ENCODE measurements at places on chromosomes 4 and X.

GRCh38 chr4:54165438-54165837, 63.7 kb upstream of the PDGFRA start:
- DNase-seq, result peak; percentile 95

DNA sequence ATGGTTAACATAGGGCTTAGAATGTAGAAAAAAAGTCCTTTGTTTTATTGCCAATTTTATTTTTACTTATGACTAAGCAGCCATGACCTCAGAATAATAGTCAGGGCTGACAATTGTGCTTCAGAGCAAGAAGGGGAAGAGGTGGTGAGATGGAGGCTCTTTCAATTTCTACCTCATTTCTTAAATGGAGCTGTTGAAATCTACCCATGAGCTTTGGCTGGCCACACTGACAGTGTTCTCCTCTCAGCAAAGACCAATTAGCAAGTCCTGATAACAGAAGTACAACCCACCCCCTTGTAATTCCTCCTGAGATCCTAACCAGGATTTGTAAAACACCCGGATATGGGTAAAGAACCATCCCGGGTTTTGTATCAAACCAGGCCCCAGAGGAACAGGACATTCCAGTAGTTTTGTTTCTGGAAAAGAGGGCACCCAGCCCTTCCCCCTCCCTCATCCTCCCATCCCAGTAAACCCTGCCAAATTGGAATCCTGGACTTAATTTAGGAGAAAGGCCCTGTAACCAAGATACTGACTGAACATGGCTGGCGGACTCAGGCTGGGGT, at the start of gene HEPH:
HEPH (plus strand) TSS at position 399 of the 563 bp plus-strand sequence. CDS start 6,324 bp downstream, outside the sequence.
- DNase-seq, result no peak

GRCh38 chrX:147884958-147885357, 26.8 kb upstream of the FMR1 start:
- no peak for DNase-seq

DNA sequence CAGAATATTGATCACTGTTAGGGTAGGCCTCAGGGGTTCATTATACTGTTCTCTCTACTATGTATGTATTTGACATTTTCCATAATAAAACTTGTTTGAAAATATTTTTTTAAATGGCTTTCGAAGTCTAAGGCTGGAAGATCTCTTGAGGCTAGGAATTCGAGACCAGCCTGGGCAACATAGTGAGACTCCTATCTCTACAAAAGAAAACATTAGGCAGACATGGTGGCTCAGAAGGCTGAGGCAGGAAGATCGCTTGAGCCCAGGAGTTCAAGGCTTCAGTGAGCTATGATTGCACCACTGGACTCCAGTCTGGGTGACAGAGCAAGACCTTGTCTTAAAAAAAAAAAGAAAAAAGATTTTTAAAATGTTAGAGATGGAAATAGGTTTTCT, 15.5 kb upstream of the TBC1D14 start:
- no peak for DNase-seq

DNA sequence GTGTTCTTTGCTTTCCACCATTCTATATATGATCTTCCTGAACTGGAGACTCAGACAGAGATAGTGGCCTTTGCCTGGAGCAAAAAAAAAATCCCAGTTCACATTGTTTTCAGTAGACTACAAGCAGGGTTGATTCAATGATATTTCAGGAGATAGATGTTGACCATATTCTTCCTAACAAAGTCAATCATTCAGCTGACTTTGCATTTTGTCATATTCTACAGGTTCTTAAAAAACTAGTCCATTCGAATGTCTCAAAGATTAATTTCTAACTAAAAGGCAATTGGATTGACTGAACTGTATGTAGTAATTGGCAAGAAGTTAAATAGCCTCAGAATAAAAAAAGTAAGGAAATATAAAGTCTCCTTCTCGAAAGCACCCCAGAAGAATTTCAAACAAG, 479.5 kb downstream of the NKX6-1 start:
- no peak for DNase-seq

GRCh38 chr4:67087897-67088296, 457.4 kb downstream of the CENPC start:
- DNase-seq, result no peak

GRCh38 chrX:51824061-51824460, 69.4 kb upstream of the MAGED1 start:
- DNase-seq, result no peak

DNA sequence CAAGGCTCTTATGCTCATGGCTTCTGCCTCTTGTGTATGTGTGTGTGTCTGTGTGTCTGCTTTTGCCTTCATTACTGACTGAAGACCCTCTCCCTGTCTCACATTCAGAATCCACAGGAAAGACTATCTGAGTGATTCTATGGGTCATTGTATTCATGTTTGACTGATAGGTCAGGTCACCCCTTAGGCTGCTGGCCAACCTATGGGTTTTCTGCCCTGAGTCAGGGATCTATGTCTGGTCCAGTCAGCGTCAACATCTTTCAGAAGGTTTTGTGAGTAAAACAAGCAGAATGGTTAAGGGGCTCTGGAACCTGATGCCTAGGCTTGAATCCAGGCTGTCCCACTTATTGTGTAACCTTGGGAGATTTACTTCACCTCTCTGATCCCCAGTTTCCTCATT, 30.5 kb downstream of the NHSL2 start:
- no peak for DNase-seq

GRCh38 chrX:117771384-117771783, 345.2 kb downstream of the KLHL13 start:
- no peak for DNase-seq

DNA sequence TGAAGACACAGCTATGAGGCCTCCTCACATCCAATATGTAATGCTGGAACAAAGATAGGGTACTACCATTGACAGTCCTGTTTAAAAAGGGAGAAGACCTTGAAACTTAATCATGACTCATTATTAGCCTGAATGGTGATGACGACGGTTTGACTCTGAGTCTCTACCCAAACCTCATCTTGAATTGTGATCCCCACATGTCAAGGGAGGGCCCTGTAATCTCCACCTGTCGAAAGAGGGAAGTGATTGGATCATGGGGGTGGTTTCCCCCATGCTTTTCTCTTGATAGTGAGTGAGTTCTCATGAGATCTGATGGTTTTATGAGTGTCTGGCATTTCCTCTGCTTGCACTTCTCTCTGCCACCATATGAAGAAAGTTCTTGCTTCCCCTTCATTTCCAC, 395.3 kb upstream of the CPEB2 start:
- peak; percentile 9 for DNase-seq

GRCh38 chrX:152878976-152879755, 18.7 kb upstream of the ZNF185 start:
- DNase-seq, result no peak

GRCh38 chrX:70141373-70141772, 8.1 kb downstream of the IGBP1 start:
- no peak for DNase-seq

DNA sequence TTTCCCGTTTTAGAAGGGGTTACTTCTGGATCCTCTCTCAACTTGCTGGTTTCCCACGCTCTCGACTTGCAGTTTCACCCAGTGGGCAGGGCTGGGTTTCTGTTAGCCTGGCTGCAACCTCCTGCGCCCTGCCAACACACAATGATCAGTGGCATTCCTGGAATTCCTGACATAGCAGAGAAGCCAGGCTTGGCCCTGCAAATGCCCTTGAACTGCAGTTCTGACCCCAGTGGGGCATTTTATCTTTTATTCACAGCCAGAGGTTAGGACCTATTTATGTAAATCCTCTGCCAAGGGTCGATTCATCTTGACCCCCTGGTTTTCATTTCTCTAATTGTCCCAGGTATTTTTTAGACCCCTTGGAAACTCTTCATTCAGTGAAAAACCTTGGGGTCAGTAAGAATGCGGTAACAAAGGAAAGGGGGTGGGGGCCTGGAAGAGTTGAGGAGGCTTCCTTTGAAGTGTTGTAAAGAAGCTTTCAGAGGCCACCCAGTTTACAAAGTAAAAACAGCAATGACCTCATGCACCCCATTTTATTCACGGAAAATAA, 217.6 kb downstream of the ZNF674 start:
- peak; percentile 75 for DNase-seq

DNA sequence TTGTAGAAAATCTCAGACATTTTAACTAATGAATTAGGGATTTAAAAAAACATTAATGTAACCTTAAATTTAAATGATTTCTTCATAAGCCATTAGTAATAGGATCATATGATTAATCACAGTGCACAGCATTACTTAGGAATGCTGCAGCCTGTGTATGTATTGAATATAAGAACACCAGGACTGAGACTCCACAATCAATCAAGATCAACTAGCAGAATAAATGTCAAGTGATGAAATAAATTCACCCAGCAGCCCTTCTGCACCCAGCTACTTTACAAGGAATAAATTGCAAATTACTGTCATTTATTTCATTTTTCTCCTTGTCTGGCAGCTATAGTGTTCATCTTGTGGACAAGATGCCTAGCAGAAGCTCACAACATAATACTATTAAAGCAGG, 46.5 kb downstream of the NEIL3 start:
- DNase-seq, result no peak
